Posterior cingulate gyrus (tissue), 11 donors: ENCODE measurements at places on chromosomes 3 and 15.

DNA sequence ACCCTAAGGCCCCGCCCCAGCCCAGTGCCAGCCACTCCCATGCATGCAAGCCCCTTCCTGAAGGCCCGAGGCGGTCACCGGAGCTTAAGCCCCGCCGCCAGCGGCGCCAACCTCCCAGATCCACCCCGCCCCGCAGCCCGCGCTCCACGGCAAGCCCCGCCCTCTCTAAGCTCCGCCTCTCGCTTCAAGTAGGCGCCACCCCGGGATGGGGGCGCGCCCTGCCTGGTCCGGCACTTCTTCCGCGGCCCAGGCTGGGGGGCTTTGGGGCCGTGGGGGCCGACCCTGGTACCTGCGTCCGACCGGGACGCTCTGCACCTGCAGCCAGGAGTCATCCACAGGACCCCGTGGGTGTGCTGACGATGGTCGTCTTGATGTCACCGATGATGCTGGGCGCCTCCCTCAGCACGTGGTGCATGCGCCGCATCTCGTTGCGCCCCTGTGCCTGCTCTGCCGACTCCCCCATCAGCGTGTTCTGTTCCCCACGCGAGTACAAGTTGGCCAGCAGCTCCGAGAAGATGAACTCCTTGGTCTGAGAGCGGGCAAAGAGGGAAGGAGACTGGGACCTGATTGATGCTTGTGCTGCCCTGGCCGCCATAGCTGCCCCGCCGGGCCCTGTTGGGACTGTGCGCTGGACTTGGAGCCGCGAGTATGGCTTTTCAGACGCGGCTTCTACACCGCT, 26.1 kb upstream of the CSPG4 start:
- peak; percentile 90 for DNase-seq

DNA sequence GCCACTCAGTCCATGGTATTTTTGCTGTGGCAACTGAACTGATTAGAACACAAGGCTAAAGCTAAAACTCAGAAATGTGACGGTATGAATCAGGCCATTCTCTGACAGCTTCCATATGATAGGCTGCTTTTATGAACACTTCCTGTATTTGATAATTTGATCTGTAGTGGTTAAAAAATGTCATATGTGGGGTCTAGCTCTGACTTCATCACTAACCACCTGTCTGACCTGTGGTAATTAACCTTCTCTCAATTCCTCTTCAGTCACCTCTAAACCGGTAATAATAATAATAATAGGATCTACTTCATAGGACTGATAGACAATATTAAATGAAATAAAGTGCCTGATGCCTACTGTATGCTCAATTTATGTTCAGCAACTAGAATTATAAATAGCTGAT, 223.2 kb downstream of the MBNL1 start:
- DNase-seq: no peak

DNA sequence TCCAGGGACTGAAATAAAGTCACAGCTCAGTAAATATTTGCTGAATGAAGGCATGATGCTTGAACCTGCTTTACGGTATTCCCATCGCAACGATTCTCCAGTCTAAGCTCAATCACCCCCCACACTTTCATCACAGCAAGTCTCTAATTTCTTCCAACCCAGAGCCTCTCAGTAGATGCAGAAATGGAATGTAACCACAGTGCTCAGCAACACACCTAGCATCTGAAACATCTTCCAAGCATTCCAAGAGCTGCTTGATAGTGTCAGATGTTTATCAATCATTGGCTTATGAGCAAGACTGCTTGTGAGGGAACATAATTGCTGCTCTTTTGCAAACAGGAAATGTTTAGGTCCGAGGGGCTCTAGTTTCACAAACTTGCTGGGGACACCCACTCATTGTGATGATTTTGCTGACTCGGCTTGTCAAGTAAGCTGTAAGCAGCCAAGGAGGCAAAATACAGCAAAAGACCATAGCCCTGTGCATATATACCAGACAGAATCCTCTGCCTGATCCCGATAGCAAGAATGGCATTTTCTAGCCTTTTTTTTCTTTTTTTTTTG, 751.2 kb downstream of the NR2F2 start:
- DNase-seq: no peak

- no peak for DNase-seq
Observed at GRCh38 chr3:112786881-112787579, 59.6 kb downstream of the CD200R1L start.

DNA sequence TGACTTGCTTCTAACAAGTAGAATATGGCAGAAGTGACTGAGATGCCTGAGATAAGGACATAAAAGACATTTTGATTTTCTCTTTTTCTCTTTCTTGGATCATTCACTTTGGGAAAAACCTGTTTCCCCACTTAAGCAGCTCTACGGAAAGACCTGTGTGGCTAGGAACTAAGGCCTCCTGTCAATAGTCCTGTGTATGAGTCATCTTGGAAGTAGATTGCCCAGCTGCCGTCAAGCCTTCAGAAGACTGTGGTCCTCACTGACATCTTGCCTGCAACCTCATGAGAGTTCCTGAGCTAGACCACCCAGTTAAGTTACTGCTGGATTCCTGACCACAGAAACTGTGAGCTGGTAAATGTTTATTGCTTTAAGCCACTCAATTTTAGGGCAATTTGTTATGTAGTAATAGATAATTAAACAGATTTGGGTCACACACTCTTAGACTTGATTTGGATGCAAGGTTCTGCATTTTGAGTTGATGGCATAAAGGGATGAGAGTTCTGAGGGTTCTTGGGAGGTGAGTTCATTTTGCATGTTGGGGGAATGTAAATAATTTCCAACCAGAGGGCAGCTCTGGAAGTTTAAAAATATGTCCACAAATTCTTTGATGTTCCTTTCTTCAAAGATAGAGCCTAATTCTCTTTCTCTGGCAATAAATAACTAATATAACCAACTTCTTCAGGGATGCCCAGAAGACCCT, 229.2 kb downstream of the SQOR start:
- DNase-seq: no peak

DNA sequence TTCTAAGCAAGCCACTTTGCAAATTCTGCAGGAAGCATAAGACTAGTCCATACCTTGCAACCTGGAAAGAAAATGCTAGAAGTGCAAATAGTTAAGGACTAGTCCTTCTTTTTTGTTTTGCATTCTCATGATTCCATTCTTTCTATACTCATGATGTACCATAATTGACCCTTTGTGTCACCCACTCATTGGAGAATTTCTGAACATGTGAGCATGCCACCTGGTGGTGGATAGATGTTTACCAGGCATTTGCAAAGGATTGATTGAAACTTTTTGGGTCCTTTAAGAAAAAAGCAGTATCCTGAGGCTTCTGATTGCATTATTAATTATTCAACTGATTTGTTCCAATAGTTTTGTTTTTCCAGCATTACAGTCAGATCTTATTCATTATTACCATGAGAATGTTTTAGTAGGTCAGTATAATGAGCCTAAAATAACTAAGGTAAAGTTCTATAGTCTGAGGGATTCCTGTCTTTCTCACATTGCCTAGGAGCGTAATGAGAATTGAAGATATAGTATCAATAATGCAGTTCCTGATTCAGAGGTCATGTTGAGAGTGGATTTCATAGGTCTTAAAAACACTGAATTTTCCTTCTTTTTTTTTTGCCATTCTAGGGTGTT, 20.2 kb upstream of the DIPK2A start:
- no peak for DNase-seq

DNA sequence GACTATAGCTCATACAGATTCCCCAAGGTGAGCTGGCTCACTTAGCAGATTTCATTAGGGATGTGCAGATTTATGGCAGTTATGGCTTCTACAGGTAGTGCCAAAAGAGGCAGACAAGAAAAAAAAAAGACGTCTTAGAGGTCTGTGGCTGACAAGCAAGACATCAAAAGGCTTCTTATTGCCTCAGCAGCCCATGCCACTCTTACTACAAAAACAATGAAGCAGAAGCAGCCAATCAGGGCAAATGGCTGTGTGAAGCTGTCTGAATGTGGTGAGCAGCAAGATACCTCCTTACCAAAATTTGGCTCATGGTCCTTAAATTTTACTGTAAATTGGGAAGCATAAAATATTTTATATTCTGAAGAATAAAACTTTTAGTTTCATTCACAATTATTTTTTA, 557.5 kb upstream of the GOLIM4 start:
- DNase-seq: no peak

GRCh38 chr3:169144731-169145130, 518.8 kb downstream of the MECOM start:
- no peak for DNase-seq

- no peak for DNase-seq
Observed at GRCh38 chr15:77768107-77768506, 135.4 kb upstream of the LINGO1 start.

DNA sequence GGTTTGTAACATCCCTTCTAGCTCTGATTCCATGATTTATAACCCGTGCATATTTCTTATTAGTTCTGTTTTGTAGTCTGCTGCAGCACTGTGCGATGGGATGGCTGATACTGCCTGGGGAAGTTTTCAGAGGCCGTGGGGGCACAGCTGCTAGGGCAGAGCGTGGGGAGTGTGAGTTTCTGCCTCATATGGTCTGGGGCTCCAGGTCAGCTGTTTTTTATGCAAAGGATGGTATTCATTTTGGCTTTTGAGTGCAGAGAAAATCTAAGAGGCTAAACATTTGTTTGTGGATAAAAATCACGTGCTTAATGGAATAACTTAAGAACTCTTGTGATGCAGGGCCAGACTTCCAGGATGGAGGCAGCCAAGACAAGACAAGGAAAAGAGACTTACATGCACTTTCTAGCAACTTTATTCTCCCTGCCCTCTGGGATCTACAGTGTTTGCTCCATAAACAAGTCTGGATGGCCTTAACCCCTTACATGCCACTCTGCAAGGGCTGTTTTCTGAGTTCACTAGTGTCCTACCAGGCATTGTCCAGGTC, 45.5 kb upstream of the CFAP161 start:
- no peak for DNase-seq

DNA sequence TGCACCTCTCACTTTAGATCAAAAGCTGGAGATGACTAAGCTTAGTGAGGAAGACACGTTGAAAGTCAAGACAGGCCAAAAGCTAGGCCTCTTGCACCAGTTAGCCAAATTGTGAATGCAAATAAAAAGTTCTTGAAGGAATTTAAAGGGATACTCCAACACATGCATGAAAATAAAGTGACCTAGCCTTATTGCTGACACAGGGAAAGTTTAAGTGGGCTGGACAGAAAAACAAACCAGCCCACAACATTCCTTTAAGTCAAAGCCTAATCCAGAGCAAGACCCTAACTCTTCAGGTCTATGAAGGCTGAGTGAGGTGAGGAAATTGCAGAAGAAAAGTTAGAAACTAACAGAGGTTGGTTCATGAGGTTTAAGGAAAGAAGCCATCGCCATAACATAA, 100.6 kb upstream of the PSMD6 start:
- no peak for DNase-seq

- no peak for DNase-seq
Observed at GRCh38 chr3:39052583-39052982, 767 bp downstream of the WDR48 start.
